Muscle of back (tissue), 13 donors: ENCODE measurements at places on chromosomes 4 and X. TPM values are rescaled to one million over a fixed set of nuclear protein-coding genes. Genes with fewer than 3 reads are reported as not detected.

The GPAT3 gene
- 15.4 TPM for polyA plus RNA-seq

The TLR10 gene
- 0.14 TPM for polyA plus RNA-seq

The GAGE12F gene
- not detected for polyA plus RNA-seq

The OR13H1 gene
- not detected for polyA plus RNA-seq

The FAM9C gene
- polyA plus RNA-seq, result 0.35 TPM

The CISD2 gene
- 31.1 TPM for polyA plus RNA-seq

The DNAAF6 gene
- polyA plus RNA-seq, result not detected

The RAB40AL gene
- 0.19 TPM for polyA plus RNA-seq

DNA sequence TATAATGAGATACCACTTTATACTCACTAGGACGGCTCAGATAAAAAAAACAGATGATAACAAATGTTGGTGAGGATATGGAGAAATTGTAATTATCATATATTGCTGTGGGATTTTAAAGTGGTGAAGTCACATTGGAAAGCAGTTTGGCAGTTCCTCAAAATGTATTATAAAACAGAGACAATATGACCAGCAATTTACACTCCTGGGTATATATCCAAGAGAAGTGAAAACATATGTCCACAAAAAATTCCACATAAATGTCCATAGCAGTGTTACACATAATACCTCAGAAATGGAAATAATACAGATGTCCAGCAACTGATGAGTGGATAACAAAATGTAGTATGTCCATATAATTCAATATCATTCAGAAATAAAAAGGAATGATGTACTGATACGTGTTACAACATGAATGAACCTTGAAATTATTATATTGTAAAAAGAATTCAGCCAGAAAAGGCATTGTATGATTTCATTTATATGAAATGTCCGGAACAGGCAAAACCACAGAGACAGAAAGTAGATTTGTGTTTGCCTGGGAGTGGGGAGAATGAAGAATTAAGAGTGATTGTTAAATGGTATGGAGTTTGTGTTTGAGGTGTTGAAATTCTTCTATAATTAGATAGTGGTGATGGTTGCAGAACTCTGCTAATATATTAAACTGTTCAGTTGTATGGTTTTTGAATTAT, 220.9 kb downstream of the SLC7A11 start:
- peak; percentile 90 for DNase-seq

- DNase-seq, result peak; percentile 54
Observed at GRCh38 chrX:103554687-103555424, 30.5 kb upstream of the TCEAL4 start.

GRCh38 chrX:24466025-24466424, 939 bp downstream of the PDK3 start:
- no peak for DNase-seq

GRCh38 chr4:13611283-13611842, 16.2 kb downstream of the BOD1L1 start:
- no peak for DNase-seq

GRCh38 chrX:80430826-80431504, 10.7 kb downstream of the TENT5D start:
- DNase-seq, result no peak

GRCh38 chrX:63350465-63350877, 661 bp downstream of the SPIN4 start:
- DNase-seq, result peak; percentile 8

- no peak for DNase-seq
Observed at GRCh38 chr4:34417160-34417559, 1827.2 kb downstream of the ARAP2 start.

DNA sequence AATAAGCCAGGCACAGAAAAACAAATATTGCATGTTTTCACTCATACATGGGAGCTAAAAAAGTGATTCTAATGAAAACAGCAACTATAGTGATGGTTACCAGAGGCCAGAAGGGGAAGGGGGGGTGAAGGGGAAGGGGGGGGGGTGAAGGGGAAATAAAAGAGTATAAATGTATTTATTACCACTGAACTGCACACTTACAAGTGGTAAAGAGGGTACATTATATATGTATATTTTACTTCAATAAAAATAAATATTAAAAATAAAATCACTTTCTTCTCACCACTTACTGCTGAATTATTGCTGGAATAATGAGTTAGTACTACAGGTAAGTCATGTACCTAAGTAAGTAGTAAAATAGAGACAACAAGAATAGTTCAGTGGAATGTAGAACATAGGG, 2.1 kb upstream of the VCX3B start:
- DNase-seq, result no peak

DNA sequence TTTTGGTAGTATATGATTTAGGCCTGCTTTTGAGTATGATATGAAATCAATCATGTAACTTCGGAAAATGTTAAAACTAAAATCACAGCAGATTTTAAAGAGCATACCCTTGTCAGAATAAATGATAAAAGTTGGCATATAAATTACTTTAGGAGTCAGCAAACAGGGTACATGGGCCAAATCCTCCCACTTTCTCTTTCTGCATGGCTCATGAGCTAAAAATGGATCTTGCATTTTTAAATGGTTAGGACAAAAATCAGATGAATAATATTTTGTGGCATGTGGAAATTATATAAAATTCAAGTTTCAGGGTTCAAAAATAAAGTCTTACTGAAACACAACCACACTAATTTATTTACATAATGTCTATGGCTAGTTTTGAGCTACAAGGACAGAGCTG, 214.9 kb downstream of the GASK1B start:
- DNase-seq, result no peak

DNA sequence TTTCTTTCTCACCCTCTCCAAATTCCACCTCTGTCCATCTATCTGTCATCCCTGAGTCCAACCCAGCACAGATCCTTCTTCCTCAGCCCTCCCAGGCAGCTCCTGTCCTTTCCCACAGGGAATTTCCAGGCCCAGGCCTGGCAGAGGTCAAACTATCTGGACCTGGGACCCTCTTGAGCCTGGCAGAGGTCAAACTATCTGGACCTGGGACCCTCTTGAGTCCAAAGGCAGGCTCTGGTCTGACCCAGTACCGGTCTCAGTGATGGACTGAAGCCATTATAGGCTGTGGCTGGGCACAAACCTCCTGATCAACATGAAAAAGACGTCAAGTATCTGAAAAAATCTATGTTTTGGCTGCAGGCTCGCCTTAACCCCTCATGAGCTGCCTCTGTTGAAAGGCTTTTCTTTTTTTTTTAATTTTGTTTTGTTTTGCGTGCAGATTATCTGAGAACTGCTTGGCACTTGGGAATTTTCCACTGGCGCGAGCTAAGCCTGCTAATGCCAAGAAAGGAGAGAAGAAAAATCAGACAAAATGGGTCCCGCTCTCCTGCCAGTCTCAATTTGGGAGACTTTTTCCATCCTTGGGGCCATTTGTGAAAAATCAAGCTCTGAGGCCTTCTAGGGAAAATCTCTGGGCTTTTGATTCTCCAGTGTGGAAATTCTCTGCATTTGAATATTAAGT, 31.2 kb downstream of the MSX1 start:
- no peak for DNase-seq

GRCh38 chrX:143621276-143621675, 14.6 kb downstream of the SLITRK4 start:
- no peak for DNase-seq

GRCh38 chr4:151691639-151692442, 69.0 kb downstream of the GATB start:
- DNase-seq, result no peak

DNA sequence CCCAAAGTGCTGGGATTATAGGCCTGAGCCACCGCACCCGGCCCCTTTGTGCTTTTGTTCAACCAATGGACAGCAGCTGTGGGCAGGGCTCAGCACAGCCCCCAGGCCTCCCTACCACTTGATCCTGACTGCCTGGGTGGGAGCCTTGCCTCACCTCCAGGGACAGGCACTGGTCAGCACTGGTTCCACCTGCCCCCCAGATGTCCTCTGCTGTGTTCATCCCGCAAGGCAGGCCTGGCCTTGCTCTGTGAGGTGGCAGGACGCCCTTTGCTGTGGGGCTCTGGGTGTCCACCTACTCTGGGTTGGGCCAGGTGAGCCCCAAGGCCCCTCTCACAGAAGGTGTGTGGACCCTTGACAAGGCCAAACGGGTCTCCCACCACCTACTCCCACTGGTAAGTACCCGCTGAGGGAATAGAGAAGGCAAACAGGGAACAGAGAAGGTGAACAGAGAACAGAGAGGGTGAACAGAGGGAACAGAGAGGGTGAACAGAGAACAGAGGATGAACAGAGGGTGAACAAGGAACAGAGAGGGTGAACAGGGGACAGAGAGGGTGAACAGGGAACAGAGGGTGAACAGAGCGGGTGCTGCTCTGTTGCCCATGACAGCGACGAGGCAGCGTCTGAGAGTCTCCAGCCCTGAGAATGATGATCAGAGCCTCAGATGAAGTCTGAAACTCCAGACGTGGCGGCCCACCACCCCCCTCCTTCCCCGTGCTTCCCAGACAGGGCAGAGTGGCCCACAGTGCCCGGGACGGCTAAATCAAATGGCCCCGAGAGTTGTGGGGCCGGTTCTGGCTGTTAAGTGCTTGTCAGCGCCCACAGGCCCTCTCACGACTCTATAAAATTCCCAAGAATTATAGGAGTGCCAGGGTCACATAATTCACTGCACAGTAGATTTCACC, 55.0 kb upstream of the NKX1-1 start:
- DNase-seq, result no peak

DNA sequence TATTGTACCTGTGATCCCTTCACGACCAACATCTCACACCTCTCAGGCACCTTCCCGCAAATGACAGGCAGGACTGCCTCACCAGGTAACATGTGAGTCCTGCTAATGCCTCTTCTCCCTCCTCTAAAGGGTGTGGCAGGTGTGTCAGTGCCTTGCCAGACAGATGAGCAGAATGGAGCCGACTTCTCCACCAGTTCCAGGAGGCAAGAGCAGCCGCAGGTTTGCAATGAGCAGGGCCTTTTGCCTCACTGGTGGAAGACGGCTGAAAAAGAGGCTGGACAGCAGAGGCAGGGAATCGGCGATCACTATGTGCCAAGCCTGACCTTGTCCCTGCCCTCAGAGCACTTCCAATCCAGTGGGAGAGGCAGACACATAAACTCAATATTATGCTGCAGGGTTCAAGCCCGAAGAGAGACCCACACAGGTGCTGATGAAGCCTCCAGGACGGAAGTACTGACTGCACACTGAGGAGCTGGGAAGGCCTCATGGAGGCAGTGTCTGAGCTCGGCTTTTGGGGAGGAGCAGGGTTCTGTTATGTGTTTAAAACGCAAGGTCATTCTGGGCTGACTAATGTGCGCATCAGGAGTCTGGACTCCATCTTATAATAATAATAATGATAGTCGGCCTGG, 57.9 kb downstream of the C4orf50 start:
- no peak for DNase-seq

DNA sequence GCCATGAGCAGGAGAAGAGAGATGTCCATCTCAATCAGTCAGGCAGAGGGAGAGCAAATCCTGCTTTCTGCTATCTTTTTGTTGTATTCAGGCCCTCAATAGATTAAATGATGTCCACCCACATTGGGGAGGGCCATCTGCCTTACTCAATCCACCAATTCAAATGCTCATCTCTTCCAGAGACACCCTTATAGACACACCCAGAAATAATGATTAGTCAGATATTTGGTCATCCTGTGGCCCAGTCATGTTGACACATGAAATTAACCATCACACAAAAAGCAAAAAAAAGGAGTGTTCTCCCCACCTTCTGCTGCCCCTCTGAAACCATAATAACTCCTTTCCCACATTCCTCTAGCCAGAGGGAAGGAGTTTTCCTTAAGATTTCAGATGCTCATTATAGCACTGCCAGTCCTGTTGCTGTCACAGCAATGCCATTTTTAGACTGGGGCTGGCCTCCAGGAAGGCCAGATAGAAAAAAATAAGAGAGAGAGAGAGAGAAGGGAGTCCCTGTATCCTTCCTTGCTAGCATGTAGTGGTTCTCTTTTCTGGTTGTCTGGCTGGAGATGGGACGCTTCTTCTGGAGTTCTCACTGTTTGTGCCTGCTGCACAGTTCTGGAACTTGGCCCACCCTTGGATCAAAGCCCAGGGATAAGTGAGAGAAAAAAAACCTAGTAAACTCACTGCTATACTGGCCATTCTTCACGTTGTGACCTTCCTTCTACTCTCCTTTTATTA, 177.7 kb downstream of the RBM46 start:
- DNase-seq, result peak; percentile 66

DNA sequence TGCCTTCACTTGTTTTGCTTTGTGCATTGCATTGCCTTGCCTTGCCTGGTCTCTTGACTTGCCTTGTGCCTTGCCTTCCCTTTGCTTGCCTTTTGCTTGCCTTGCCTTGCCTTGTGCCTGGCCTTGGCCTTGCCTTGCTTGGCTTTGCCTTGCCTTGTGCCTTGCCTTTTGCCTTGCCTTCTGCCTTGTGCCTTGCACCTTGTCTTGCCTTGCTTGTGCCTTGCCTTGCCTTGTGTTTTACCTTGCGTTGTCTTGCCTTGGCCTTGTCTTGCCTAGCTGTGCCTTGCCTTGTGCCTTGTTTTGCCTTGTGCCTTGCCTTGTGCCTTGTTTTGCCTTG, 95.3 kb downstream of the TAB3 start:
- DNase-seq, result no peak

DNA sequence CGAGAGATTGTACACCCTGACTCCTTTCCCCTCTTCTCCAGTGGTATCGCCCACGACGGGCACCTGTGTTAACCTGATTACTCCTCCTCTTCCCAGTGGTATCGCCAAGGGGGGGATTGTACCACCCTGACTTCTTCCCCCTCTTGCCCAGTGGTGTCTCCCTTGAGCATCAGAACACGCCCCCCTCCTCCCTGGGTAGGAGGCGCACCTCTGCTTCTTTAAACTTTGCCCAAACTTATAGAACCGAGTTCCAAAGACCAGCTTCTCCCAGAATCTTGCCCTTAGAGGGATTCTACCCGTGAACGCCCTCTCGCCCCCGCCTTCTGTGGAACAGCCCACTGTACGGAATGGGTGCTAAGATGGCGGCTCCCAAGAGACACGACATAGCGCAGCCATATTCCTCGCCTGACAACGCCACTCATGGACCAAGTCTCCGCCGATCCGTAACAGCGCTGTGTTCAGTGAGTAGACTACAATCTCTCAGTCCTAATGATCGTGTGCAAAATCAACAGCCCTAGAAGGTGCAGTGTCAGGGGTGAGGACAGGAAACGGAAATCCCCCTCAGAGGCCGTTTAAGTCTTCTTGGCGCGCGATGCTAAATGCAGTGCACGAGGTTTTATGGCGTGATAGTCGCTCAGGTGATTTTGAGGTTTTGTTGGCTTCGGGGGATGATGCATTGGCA, 4.2 kb upstream of the ZNF157 start:
- DNase-seq, result peak; percentile 85

GRCh38 chr4:950136-951020, 18.1 kb downstream of the TMEM175 start:
- DNase-seq, result no peak
